CD4-positive, alpha-beta T cell treated with Interleukin-4 for 4 hours (primary cell): ENCODE measurements at places on chromosomes 4 and X.
A peak's percentile ranks its signal among the peaks of the same experiment; 100 is the strongest.

DNA sequence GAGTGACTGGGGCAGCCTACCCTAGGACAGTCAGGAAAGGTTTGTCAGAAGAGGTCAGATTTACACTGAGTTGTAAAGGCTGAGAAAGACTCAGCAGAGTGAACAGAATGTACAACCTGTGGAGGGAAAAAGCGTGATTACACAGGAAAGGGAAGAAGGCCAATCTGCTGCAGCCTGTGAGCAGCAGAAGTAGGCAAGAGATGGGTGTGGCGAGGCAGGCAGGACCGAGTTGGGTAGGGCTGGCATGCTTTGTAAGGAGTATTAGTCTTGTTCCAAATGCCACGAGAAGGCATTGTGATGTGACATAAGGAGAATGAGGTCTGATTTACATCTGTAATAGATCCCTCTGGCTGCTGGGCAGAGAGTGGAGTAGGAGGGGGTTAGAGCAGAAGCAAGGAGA is 12.6 kb downstream of the SGMS2 start:
- DNase-seq, result no peak

GRCh38 chrX:110915111-110915510 is 119.5 kb upstream of the CHRDL1 start:
- DNase-seq, result no peak

DNA sequence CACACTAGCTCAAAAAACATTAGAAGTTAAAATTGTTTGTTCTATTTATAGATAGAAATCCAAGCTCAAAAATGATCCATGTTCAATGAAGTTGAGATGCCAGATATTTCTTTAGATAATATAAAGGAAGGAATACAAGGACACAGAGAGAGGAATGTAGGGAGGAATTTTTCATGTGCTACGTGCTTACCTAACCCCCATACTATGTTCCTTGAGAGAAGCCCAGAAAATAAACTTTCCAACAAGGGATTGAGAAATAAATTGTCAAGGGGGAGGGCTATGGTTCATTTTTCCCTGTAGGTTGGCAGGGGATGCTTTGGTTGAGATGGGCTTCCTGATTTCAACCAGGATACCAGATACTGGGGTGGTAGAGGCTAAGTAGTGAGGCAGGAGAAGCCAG is 15.6 kb upstream of the ADH5 start:
- no peak for DNase-seq

GRCh38 chrX:131988236-131988635 is 34.9 kb upstream of the STK26 start:
- DNase-seq, result no peak

GRCh38 chrX:120309873-120310705 is 1.2 kb downstream of the TMEM255A start:
- no peak for DNase-seq

GRCh38 chrX:37873220-37873619 is 25.8 kb upstream of the DYNLT3 start:
- DNase-seq, result no peak

DNA sequence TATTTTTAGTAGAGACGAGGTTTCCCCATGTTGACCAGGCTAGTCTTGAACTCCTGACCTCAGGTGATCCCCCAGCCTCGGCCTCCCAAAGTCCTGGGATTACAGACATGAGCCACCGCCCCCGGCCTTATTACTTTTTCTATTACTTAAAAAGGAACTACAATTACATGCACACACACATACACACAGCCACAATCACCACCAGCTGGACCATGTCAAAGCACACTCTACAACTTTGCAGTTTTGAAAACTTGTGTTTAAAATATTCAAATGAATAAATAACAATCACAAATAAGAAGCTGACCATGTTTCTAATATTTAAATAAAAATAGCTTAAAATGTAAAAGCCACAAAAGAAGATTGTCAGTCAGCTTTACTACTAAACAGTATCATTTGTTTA is 23.4 kb downstream of the SLC10A7 start:
- DNase-seq, result no peak

DNA sequence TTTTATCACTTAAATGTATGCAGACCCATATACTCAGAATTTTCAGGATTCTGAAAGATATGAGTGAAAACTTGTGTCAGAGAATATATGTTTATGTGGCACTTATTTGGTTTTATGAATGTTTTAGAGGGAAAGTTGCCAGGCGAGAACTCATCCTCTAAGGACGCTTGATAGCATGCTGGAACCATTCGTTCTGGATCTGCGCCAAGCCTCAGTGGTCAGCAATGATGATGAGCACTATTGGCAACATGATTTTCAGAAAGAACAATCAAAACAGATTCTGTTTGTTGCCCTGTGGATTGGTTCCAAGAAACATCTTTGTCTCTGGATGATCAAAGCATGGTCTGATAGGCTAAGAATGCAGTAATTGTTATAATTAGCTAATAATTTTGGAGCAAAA is 32.1 kb upstream of the RAPGEF2 start:
- DNase-seq, result no peak

DNA sequence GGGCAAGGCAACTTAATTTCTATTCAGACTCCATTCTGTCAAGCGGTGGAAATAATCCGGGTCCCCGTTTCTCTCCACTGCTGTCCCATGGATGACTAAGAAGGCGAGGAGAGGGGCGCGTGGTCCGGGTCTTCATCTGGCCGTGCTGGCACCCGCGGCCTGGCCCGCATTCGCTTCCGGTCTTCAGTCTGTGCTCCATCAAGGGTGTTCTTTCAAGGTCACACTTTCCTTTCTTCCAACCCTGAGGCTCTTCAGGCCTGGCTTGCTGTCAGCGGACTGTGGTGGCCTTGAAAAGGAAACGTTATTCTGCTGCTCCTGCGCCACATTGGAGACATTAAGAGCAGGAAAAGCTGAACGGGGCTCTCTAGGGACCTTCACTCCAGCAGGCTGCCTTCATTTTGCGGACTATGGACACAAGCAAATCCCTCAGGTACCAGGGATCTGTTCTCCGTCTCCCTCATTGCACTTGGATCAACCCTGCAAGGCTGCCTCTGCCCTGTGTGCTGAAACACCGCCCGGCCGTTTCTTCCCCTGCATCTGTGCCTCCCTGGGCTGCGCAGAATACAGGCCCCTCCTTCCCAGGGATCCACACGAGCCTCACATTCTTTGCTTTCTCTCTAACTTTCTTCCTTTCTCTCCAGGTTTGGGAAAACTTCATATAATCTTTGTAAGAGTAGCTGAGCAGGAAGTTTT is 5.7 kb upstream of the SLC25A4 start:
- no peak for DNase-seq

DNA sequence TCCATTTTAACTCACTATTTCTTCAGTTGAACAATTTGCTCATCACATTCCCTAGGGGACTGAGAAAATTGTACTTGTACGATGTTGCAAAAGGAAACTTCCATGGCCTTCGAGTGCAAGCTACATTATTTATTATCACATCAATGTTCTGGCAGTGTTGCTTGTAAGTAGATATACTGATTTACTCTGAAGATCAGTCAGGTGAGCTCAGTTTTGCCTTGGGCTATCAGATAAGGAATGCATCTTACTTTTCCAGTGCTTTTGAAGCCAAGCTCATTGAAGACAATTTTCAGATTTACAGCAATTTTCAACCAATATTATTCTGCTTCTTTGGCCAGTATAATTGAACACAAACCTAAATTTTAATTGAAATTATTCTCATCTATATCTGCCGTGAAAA is 1296.9 kb downstream of the RAPGEF2 start:
- no peak for DNase-seq

GRCh38 chr4:95181243-95181995 is 367.4 kb downstream of the UNC5C start:
- peak; percentile 44 for DNase-seq

GRCh38 chrX:104428231-104428630 is 137.8 kb upstream of the IL1RAPL2 start:
- no peak for DNase-seq

GRCh38 chrX:36401774-36402173 is 482.2 kb downstream of the CFAP47 start:
- DNase-seq, result no peak

GRCh38 chrX:51742586-51742985 is 656 bp upstream of the GSPT2 start:
- no peak for DNase-seq

DNA sequence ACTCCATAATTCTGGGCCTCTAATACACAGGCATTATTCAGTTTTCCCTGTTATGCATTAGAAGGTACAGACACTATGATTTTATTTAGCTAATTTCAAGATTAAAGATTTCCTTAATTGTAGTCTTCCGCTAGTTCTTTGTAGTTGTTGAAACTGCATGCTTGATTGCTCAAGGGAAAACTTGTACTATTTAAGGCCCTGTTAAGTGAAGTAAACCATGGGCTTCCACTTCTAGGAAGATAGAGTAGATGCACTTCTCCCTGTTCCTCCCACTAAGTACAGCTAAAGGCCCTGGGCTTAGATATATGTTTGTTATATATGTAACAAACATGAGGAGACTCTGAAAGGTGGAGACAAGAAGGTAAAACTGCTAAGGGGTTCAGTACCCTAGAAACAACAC is 215.8 kb upstream of the LEF1 start:
- no peak for DNase-seq

DNA sequence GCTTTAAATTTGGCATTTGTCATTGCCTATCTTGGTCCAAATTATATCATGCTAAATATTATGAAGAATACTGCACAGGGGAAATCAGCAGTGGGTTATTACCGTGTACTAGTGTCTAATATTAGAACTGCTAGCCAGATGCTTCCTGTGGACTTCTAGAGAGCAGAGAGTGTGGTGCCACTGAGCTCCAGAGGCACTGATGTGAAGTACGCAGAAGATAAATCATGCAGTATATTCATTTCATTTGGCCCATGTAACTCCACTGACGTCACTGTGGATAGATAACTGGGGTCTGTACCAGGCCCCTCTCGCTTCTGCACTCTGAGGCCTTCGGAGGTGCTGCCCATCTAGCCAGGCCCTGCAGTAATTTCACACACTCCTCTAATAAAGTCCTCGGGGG is 80.0 kb downstream of the ALPK1 start:
- no peak for DNase-seq

- DNase-seq, result no peak
Observed at GRCh38 chr4:40908297-40908696, 158.5 kb downstream of the NSUN7 start.

GRCh38 chrX:78375894-78376293 is 48.5 kb upstream of the CYSLTR1 start:
- peak; percentile 57 for DNase-seq

DNA sequence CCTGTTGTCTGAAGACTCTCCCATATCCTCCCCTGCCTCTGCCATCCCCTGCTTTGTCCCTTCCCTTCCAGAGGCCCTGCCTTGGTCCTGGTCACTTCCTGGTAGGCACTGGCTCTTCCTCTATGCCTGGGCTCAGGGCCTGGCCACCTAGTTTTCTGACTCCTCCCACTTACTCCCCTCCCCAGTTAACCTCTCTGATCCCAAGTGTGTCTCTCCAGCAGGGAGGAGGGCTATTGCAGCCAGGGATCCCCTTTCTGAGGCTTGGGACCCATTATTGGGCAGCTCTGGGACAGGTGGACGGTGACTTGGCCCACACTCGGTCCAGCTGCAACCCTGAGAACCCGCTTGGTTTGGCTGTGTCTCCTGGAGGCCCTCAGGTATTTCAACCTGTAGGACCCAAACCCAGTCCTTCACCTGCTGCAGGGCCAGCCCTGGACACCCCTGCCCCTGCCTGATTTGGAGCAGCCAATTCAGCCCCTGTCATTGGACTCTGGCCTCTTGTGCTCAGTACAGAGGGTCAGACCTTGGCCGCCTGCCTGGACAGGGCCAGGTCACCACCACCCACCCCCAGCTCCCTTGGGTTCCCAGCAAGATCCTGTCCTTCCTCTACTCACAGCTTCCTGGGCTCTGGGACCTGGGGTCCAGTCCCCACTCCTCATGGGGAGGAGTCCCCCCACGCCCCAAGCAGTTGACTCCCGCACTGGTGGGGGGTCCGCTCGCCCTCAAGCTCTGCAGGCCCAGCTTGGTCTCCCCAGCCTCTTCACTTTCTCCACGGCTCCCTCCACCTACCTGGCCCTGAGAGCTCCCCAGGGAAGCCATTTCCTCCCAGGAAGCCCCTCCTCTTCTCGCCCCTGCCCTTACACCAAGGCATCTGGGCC is 1.1 kb upstream of the SH3BP2 start:
- DNase-seq, result no peak

DNA sequence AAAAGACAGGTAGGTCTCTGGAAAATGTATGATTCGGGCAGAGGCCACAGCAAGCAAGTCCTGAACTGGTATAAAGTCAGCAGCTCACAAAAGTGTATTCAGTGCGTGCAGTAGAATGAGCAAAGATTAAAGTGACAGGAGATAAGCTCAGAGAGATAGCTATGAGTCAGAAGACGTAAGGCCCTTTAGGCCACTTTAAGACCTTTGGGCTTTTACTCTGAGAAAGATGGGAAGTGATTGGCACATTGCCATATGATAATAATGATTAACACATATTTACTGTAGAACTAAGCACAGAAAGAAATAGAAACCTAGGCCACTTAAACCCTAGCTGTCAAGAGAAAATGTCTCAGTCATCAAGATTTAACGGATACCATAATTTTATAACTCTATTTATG is 51.7 kb downstream of the TBCK start:
- no peak for DNase-seq

GRCh38 chr4:52212702-52213101 is 161.6 kb downstream of the SPATA18 start:
- DNase-seq, result no peak
